ENCODE measurements at places on chromosomes 16 and 17.

GRCh38 chr17:45171338-45172231, 9.9 kb downstream of the HEXIM2 start:
- no peak for DNase-seq

- no peak for DNase-seq
These were observed 116.2 kb downstream of the C17orf67 start for GRCh38 chr17:56717471-56717870.

DNA sequence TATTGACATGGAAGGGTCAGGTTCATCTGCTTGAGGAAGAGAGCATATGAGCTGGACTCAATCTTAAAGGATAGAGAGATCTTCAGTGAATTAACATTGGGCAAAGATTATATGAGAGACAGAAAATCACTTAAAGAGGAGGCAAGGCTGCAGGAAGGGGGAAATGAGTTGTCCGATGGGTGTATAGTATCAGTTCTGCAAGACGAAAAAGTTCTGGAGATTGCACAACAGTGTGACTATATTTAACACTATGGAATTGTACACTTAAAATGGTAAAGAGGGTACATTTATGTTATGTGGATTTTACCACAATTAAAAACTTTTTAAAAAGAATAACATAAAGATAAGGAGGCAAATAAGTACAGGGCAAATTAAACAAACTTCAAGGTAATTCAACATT, 80.7 kb downstream of the HELZ start:
- DNase-seq, result no peak

DNA sequence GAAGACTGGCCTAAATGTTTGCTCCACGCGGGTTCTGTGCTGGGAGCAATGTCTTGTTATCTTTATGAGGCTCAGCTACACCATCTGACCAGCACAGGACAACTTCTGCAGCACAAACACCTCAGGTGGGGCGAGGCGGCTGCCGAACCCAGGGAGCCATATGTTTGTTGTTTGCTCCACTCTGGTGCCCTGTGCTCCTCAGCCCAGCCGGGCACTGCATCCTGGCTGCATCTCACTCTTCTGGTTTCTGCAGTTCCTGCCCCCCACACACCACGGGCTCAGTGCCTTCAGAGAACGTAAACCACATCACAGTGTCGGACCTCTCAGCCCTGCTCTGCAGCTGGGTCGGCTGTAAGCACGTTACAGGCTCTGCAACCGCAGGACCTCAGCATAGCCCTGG, 32.4 kb downstream of the MXRA7 start:
- DNase-seq, result no peak

DNA sequence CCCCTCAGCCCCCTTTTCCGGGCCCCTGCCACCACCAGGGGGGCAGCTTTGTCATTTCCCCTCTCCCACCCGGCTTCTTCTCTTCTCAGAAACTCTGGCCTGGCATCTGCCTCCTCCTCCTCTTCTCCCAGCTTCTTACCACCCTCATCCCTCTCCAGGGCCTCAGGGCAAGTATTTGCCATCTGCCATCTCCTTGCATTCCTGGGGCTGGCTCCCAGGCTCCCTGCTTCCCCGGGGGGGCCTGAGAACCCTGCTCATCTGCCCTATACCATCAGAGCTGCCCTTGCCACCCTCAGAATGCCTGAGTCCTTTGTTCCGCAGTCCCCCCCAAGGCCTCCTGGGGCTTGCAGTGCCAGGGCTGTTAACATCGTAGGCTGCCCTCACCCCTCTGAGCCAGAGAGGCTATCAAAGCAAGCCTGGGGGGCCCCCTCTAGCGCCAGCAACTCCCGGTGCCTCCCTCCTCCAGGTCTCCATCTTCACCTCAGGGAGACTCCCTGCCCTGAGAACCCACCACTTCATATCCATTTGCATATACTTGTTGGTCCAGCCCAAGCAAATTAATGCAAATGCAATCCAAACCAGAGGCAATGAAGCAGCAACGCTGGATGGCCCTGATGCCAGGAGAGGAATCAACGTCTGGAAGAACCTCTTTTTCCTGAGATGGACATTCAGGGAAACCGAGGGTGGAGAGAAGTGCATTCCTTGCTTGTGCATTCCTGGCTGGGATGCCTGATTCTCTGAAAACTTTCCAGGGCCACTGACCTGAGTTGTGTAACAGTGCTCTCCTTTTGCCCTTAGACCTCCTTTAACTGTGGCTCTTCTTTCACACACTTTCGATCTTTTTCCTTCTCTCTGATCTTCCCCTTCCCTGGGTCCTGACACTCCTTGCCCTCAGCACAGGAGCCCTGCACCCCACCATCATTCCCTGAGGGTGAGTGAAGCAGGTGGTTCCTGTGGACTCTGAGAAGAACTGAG, 20.7 kb upstream of the SP2 start:
- DNase-seq, result no peak

GRCh38 chr16:57979006-57979585, 8.2 kb upstream of the CNGB1 start:
- DNase-seq, result no peak

DNA sequence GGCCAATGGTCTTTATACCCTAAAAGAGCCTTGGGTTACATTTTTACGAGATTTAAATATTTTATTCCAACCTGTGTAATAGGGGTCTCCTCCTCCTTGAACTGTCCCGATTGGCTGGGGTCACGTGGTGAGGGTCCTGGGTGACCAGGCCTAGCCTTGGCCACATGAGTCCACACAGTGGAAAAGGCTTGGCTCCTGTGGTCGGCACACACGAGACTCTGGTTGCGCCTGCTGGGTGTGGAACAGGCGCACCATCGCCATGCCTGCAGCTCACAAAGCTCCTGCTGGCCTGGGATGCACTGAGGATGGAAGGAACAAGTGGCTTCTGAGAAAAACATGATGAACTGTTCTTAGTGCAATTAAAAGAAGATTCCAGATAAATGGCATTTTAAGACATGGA, 103.9 kb upstream of the ZNF750 start:
- no peak for DNase-seq

GRCh38 chr17:50939542-50939794, 73.3 kb upstream of the TOB1 start:
- DNase-seq, result no peak

GRCh38 chr17:1511290-1511689, 5.1 kb downstream of the INPP5K start:
- DNase-seq, result no peak

GRCh38 chr17:47741793-47742145, 8.7 kb downstream of the TBX21 start:
- no peak for DNase-seq

DNA sequence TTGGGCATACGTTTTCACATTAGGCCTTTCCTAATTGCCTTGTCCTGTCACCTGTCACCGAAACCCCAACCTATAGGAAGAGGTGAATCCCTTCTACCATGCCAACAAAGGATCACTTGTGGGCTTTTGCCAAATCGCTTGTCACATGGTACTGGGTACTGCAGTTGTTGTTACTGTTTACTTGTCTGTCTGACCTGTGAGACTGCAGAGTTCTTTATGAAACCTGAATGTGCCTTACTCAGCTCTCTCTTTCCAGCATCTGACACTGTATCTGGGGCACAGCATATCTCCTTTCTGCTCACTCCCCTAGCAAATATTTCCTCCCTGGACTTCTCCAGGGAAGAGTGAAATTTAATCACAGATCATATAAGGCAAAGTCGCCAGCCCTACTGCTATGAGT, 1272.4 kb downstream of the CDH8 start:
- DNase-seq, result no peak

Data from cerebellar nuclear complex (tissue), 1 donor.